ENCODE measurements at places on chromosomes 1 and 21. TPM values are rescaled to one million over a fixed set of nuclear protein-coding genes. Genes with fewer than 3 reads are reported as not detected.

DNA sequence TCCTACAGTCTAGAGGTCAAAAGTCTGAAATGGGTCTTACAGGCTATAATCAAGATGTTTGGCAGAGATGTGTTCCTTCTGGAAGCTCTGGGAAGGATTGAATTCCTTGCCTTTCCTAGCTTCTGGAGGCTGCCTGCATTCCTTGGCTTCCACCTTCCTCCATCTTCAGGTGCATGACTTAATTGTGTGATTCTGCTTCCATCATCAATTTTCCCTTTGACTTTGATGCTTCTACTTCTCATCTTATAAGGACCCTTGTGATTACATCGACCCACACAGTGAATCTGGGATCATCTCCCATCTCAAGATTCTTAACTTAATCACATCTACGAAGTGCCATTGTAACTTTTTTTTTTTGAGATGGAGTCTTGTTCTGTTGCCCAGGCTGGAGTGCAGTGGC is 111.4 kb downstream of the UCK2 start:
- DNase-seq = no peak

DNA sequence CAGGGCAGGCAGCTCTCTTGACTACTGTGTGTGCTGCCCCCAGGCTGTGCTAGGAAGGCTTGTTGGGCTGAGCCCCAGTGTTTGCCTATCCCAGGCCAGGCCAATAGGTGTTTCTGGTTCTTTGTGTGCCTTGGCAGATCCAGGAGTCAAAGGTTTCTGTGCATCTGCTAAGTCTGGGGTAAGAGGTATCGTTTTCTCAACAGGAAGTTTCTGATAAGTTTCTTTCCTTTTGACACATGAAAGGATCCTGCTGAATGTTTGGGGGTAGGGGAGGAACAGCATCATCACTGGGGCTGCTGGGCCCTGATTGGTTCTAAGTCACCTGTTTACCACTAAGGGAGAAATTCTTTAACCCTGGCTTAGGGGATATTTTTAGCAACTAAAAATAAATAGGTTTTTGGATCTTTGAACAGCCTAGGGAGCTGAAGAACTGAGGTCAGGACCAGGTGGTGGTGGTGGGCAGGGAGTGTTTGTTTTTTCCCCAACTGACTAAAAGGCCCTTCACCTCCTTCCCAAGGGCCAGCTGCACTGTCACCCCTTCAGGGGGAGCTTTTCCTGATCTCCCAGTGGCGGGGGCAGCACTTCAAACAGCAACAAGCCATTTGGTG is 85.1 kb downstream of the KCNN3 start:
- no peak for DNase-seq

DNA sequence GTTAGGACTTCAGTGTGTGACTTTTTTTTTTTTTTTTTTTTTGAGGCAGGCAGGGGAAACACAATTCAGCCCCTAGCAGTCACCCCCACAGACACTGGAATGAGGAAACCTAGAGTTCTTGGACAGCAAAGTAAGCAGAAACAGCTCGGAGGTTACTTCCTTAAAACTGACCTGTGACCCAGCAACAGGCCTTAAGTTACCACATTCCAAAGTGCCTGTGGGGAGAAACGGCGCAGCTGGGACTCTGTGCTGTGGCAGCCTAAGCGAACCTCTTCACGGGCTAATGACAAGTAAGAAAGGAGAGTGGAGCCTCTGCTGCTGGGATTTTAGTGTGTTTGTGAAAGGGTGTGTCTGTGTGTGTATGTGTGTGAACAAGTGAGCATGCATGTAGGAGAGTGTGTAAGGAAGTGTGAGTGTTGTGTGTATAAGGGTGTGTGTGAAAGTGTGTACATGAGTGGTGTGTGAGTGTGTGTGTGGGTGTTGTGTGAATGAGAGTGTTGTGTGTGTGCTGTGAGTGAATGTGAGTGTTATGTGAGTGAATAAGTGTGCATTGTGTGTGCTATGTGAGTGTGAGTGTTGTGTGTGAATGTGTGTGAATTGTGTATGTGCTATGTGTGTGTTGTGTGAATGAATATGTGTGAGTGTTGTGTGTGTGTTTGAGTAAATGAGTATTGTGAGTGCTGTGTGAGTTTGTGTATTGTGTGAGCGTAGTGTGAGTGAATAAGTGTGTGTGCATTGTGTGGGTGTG is 180.8 kb downstream of the BRINP2 start:
- no peak for DNase-seq

- DNase-seq = no peak
Observed at GRCh38 chr1:41783189-41783639, 135.5 kb downstream of the HIVEP3 start.

- DNase-seq = no peak
Observed at GRCh38 chr1:156998840-156999500, 46.6 kb downstream of the ARHGEF11 start.

- DNase-seq = no peak
Observed at GRCh38 chr1:212828395-212828794, 19.1 kb downstream of the SPATA45 start.

DNA sequence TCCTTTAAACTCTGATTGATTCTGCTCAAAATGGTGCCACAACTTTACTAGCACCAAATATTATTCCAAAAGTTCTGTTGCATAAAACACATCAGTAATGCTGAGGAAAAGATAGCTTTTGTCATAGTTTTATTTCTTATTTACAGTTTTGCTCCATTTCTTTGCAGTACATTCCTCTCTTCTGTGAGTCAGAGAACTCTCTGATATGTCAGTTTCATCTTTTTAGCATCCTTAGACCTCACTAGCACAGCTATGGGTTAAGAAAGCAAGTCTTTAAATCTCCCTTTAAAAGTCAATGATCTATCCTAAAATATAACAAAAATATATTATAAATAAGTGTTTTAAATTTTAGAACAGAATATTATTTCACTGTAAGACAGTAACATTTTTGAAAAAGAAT is 356.6 kb upstream of the SNX7 start:
- no peak for DNase-seq

DNA sequence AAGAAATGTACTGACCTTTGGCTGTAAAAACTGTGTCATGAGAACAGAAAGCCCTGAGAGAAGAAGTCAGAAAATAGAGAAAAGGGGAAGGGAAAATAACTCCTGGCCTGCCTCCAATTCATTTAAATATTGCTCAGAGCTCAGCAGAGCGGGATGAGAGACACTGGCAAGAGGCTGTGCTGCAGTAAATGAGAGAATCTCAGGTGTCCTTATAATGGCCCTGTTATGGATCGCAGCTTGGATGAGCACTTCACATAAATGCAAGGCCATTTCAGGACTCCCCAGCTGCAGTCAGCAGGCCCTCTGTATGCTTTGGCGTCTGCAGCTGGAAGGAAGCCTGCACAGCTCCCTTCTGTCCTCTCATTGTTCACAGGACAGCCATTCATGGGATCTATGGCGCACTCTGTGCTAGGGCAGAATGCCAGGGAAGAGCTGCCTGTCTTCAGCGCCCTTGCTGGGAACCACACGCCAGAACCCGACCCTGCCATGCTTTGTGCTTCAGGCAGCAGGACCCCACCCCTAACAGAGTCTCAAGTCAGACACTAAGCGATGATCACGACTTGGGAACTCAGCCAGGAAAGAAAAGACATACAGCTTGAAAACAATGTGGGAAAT is 20.7 kb upstream of the ABCB10 start:
- peak; percentile 71 for DNase-seq

GRCh38 chr1:202665417-202665816 is 44.8 kb downstream of the SYT2 start:
- DNase-seq = no peak

DNA sequence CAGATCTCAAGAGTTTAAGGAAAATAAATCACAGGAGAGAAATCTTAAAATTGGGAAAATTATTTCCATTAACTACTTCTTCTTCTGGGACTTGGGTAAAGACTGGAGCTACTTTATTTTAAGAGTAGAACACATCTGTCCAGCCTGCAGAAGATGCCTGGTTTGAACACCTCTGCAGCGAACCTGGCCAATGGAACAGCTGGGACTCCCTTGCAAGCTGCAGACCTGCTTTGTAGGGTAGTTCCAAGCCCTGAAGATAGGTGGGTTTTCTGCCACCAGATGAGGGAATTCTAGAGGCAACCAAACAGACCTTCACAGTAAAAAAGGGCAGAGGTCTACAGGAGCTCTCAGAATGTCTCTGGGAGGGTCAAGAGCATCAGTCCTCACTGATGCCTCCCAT is 86.5 kb upstream of the CACNA1E start:
- no peak for DNase-seq

DNA sequence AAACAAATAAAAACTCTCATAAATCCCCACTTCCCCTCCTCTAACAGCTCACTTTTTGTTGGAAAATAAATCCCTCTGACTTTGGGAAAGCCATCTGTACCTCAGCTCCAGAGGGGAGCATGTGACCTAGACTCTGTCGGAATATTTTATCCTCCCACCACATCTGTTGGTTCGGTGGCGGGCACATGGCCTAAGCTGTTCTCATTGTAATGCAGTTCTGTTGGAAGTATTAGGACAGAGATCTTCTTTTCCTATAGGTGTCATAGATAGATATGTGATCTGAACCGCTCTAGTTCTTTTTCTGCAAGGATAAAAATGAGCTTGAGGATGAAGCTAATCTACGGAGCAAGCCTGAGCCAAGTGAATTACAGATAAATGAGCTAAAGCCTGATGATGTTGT is 50.5 kb upstream of the EPS8L3 start:
- DNase-seq = no peak

GRCh38 chr1:213828867-213829266 is 158.9 kb upstream of the PROX1 start:
- DNase-seq = no peak

DNA sequence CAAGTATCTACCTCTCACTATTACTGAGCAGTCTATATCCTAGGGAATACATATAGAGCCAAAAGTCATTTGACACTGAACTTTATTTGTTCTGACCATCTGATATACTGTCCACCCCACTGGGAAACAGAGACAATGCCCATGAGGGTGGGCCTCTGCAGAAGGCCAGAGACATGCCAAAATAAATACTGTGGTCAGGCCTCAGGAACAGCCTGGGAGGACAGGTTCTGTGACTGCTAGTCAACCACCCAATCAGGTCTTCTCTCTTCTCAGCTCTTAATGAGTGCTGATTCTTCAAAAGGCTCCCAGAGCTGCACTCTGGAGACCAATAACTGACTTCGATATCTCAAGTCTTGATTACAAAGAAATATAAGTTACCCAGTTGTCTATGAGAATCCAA is 5.5 kb upstream of the ANKRD35 start:
- no peak for DNase-seq

DNA sequence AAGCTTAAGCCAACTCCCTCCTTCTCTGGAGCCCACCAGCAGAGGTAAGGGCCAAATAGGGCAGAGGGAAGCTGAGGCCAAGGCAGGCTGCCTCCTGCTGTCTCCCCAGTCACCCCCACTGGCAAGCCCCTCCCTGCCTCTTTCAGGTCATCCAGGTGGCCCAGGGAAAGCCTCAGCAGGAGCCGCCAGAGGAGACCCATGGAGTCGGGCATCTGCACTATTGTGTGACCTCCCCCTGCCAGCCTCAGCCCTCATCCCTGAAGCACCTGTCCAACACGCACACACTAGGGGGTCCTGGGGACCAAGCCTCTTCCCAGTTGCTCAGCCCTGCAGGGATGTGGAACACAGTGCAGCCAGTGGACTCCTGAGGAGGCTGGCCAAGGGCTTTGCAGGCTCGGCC is 5.3 kb upstream of the NAXE start:
- DNase-seq = no peak

- peak; percentile 20 for DNase-seq
Observed at GRCh38 chr1:89311757-89312156, 39.1 kb upstream of the GBP5 start.

- no peak for DNase-seq
Observed at GRCh38 chr1:40450495-40451237, 390 bp downstream of the ZFP69B start.

GRCh38 chr1:242185731-242186130 is 186.8 kb upstream of the MAP1LC3C start:
- no peak for DNase-seq

GRCh38 chr1:224404916-224405603 is 29.5 kb downstream of the WDR26 start:
- DNase-seq = no peak

DNA sequence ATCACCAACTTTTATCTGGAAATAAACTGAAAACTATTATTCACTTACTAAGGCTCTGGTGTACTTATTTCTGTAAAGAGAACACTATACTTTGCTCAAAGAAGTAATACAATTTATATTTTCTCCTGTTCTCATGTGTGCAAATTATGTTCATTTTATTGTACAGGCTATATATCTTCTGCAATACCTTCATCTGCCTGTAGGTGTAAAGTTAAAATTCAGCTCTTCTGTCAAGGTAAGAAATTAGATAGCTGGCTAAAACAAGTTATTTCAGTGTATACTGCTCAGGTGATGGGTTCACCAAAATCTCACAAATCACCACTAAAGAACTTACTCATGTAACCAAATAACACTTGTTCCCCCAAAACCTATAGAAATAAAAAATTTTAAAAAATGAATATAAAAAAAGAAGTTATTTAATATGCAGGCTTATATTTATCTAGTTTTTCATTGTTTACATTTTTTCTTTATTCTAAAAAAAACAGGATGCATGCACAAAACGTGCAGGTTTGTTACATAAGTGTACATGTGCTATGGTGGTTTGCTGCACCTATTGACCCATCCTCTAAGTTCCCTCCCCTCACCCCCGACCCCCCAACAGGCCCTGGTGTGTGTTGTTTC is 81.5 kb downstream of the PTGER3 start:
- DNase-seq = no peak

GRCh38 chr1:187959062-187959461 is 1130.3 kb downstream of the PLA2G4A start:
- DNase-seq = no peak

DNA sequence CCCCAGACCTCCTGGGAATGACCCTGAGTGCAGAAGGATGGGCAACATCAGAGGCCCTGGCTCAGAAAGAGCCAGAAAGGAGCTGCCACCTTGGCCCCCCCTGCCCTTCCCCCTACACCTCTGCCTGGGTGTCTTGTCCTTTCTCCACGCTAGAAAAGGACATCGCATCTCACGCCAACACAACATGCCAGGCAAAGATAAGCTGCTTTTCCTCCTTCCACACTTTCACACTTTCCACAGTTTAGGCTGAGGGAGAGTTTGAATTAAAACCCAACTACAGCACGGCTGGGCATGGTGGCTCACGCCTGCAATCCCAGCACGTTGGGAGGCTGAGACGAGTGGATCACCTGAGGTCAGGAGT is 109.5 kb downstream of the SPSB1 start:
- no peak for DNase-seq

The FMO1 gene
- 0.39 TPM for total RNA-seq

The PGLYRP4 gene
- total RNA-seq = not detected

The RIMKLA gene
- total RNA-seq = 7.9 TPM

The FMO2 gene
- total RNA-seq = 31.6 TPM

The SPRR2A gene
- total RNA-seq = not detected

The TRAF3IP3 gene
- total RNA-seq = 0.70 TPM
